NT2/D1 (cell line): ENCODE measurements at places on chromosomes 6 and 20.

- no peak for DNase-seq
Measured at GRCh38 chr6:51027283-51028065, 208.8 kb downstream of the TFAP2B start.

GRCh38 chr6:83592770-83593394 is 80.5 kb downstream of the PRSS35 start:
- DNase-seq = peak; percentile 13

DNA sequence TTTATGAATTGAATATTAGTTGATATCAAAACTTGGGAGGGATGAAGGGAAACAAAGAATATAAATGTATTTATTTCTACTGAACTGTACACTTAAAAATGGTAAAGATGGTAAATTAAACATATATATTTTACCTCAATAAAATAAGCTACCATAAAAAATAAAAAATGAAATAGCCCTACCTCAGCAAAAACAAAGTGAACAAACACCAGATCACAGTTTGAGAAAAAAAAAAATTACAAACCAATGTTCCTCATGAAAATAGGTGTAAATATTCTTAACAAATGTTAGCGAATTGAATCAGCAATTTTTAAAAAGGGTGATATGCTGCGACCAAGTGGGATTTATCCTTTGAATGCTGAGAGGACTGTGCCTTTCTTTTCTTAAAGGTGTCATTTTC is 28.3 kb upstream of the ZNF184 start:
- DNase-seq = no peak

GRCh38 chr6:34052918-34053608 is 92.8 kb downstream of the GRM4 start:
- DNase-seq = no peak

- no peak for DNase-seq
Measured at GRCh38 chr6:6007366-6008088, 802 bp upstream of the NRN1 start.
